ENCODE measurements at places on chromosomes 16 and 17.

DNA sequence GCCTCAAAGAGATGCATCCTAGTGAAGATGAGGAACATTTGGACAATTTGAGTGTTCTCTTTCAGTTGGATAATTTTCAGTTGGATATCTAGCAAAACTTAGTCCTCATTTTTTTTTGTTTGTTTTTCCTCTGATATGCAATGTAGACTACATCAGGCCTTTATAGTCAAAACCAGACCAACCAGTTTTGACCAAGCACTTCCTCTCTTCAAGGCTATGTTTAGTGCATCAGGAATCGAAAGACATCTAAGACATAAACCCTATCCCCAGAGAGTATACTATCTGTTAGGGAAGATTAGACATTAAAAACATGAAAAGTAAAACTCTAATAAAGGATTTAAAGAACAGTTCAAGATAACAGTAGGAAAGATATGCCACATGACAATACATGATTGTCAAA lies 256.1 kb downstream of the IRX3 start:
- no peak for DNase-seq

DNA sequence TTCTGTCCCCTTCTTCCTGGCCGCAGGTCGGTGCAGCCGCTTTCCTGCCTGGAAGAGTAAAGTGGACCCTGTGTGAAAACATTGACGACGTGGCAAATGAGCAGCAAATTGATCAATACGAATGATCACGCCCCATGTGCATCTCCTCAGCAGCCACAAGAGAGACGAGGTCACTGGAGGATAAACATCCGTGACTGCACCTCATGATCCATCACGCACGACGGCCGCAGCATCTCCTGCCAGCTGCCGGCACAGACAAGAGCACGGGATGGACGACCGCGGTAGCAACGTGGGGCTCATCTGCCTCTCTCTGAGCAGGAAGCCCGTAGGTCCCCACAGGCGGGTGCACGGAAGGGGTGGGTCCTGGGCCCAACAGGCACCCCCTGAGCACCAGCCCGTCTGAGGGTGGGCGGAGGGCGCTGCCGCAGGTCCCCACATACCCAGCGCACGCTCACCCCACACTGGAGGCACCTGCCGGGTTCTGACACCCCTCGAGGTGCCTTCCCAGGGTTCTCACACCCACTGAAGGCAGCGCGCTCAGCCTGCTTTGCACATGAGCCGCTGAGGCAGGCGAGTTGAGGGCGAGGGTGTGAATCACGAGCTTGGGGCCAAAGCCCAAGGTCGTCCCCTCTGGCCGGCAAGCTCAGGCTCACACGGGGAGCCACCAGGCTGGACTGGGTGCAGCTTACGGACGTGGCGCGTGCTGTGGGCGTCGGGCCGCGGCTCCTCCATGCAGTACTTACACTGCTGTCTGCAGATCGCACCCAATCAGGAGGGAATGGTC lies 12.3 kb upstream of the CDH15 start:
- no peak for DNase-seq

DNA sequence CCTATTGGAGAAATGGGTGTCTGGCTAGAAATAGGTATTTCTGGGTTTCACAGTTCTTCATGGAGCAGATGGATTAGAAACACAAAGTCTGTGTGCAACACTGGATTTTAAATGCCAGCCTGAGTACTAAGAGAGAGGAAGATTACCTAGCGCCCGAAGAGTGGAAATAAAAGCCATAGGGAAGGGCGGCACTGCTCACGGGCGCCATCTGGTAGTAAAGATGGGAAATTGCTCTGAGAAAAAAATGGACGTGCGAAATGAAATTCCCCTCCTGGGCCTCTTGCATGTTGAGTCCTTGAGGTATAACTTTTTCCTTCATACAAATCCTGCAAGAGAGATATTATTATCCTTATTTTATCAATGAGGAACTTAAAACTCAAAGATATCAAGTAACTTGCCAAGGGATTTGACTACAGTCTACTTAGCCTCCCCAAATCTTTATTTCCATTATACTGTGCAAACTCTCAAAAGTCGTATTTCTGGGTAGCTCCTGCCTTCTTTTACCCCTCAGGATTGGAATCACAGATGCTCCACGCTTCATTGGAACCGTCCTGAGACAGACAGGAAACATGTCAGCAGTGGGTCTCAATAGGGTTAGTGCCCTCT lies 72.8 kb downstream of the MMD start:
- DNase-seq = peak; percentile 21

GRCh38 chr16:74666425-74667254 lies at the start of gene RFWD3:
Gene RFWD3 (minus strand): TSS chr16:74666877. CDS start chr16:74661449, 5,428 bp downstream.
- DNase-seq = peak; percentile 88

- DNase-seq = no peak
Observed at GRCh38 chr16:88917146-88917914, 50.9 kb upstream of the PABPN1L start.

- no peak for DNase-seq
Observed at GRCh38 chr17:81040791-81041337, 5.9 kb downstream of the BAIAP2 start.

DNA sequence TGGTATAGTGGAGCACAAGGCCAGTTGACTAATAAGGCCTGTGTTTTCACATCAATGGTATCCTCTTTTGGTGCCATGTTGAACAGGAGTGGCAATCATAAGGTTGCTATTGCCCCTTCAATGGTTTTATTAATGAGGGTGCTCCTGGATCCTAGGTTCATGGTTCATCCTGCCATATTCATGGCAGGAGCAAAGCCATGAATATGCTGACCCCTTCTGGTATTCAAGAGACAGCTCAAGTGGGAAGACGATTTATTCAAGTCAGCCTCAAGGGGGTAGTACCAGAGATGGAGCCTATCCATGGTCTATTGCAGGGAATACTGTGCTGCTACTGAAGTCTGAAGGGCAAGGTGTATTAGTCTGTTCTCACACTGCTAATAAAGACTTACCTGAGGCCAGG lies 2.6 kb downstream of the ABCA9 start:
- DNase-seq = no peak

DNA sequence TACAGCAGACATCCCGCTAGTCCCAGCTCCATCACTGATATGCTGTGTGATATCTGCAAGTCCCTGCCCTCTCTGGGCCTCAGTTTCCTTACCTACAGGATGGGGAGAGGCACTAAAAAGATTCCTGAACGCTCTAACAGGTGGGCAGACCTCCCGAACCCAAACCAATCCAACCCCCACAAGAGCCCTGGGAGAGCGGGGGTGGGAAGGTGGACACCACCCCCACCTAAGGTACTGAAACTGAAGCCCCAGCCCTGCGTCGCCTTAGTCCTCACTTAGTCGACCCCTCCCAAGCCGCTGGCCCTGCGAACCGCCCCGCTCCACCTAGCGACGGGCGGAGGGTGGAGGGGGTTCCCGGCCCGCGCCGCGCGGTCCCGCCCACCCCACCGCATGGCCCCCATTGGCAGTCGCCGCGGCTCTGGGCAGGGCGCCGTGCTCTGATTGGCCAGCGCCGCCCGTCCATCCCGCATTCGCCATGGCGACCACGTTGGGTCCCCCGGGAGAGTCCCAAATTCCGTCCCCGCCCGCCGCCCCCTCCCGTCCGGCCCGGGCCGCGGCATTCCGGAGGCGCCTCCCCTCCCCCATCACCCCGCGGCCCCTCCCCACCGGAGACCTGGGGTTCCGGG lies 578 bp downstream of the CCDC102A start:
- DNase-seq = peak; percentile 87

GRCh38 chr16:68362947-68363657 lies 52.3 kb downstream of the PRMT7 start:
- no peak for DNase-seq

DNA sequence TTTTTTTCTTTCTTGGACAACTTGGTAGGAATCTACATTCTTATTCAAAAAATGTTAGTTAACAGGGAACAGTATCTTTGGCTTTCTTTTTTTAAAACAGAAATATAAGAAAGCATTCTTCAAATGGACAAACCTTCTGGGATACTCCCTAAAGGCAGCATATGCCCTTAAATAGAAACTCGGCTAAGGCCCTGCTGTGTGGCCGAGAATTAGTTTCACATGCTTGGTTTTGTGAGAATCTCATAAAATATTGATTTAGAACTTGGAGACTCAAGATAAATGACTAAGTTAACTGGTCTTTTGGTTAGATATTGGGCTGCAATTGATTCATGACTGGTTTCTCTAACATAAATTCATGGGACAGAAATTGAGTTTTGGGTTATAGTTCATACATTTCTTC lies 359.9 kb upstream of the XYLT1 start:
- no peak for DNase-seq

- no peak for DNase-seq
Observed at GRCh38 chr16:2086106-2086742, 38.4 kb downstream of the TSC2 start.

DNA sequence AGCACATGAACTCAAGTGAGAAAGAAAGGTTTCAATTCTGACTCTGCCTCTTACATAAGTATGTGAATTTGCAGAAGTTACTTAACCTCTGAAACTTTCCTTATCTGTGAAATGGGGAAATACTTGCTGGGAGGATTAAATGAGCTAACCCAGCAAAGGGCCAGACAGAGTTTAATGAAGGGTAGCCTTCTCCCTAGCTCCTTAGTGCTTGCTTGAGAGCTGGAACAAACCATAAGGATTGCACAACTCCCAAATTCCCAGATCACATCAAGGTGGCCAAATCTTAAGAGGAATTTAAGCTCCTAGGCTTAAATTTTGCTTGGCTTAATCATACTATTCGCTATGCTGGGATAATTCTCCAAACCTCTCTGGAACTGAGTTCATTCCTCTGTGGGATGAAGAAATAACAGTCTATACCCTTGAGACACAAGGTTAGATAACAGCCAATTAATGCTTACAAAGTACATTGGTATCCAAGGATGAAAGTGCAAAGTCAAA lies 11.8 kb upstream of the WSB1 start:
- DNase-seq = no peak

- peak; percentile 66 for DNase-seq
Observed at GRCh38 chr16:30984669-30985400, at the start of gene HSD3B7. Gene HSD3B7 (plus strand): TSS chr16:30985207. CDS start chr16:30985659, 452 bp downstream.

GRCh38 chr16:27943766-27944165 lies 119.7 kb downstream of the GSG1L start:
- no peak for DNase-seq

GRCh38 chr17:17256316-17256715 lies 19.3 kb upstream of the FLCN start:
- DNase-seq = no peak

GRCh38 chr16:3454093-3454492 lies 10.6 kb downstream of the NAA60 start:
- no peak for DNase-seq

- no peak for DNase-seq
Observed at GRCh38 chr17:76132574-76133338, 8.3 kb downstream of the FOXJ1 start.

GRCh38 chr17:8046306-8046928 lies 7.6 kb downstream of the ALOX15B start:
- DNase-seq = no peak

GRCh38 chr16:30186444-30186781 lies 3.0 kb downstream of the CORO1A start:
- DNase-seq = no peak

- no peak for DNase-seq
Observed at GRCh38 chr16:75861311-75862097, 135.2 kb upstream of the CPHXL start.

DNA sequence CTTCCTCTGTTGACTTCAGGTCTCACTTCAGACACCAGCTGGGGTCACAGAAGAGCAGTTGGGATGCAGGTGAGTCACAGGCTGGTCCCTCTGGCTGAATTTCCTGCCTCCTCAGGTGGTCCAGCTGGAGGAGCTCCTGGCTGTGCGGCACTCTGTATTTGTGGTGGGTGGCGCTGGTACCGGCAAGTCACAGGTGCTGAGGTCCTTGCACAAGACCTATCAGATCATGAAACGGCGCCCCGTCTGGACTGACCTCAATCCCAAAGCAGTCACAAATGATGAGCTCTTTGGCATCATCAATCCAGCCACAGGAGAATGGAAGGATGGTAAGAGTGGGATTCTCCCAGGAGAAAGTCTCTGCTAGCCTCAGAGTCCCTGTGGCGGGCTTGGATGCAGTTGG lies 149.2 kb downstream of the DNAH9 start:
- DNase-seq = no peak

GRCh38 chr16:81765111-81765919 lies 13.8 kb upstream of the PLCG2 start:
- no peak for DNase-seq

DNA sequence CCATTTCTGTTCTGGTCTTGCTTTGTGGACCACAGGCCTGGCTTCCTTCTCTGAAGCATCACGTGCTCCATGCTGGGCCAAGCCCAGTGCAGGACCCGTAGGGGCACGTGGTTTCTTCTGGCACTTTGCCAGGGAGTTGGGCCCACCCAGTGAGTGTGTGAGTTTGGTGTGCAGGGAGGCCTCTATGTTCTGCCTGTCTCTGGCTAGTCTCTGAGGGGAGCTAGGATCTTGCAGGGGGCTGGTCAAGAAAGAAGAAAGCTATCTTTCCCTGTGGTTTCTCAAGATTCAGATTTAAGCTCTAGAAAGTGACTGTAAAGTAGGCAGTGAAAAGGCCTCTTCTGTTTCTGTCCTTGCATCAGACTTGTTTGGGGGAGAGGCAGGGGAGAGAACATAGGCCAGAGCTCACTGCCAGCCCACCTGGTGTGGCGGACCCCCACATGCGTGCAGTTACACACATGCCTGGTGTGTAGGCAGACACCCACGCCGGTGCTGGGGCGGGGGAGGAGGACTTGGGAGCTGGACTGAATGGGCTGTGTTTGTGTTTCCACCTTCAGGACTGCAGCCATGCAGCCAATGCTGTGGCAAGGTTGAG lies 11.8 kb downstream of the LASP1 start:
- no peak for DNase-seq

DNA sequence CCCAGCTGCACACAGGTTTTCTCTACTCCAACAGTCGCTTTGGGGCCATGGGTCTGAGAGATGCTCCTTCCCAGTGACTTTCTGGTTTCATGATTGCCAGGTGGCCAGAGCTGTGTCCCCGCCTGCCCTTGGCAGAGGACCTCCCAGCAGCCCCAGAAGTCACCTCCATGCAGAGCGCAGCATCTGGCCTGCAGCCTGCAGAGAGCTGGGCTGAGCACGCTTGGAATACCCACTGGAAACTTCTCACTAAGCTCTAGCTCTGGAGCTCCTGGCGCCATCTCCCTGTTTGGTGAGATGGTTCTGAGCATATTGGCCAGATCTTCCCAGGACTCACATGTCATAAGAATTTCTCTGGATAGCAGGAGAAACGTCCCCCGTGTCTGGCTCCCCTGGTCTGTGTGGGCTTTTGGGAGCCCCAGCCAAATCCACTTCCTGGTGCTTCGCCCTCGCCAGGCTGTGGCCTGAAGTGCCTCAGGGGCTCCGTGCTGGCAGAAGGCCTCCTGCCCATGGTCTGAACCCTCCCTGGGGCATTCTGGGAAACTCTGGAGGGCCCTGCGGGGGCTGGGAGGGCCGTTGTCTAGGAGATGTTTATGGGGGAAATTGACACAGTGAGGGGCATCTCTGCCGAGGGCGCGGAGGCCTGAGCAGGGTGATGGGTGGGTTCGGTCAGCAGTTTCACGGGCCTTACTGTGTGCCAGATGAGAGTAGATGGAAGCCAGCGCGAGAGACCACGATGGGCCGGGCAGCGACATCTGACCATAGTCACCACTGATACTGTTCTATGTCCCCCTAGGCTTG lies 73.2 kb upstream of the CIBAR2 start:
- DNase-seq = no peak

GRCh38 chr17:63278728-63279442 lies 167.2 kb downstream of the CYB561 start:
- no peak for DNase-seq
